ENCODE measurements at places on chromosomes 2 and 18. TPM values are rescaled to one million over a fixed set of nuclear protein-coding genes. Genes with fewer than 3 reads are reported as not detected.

DNA sequence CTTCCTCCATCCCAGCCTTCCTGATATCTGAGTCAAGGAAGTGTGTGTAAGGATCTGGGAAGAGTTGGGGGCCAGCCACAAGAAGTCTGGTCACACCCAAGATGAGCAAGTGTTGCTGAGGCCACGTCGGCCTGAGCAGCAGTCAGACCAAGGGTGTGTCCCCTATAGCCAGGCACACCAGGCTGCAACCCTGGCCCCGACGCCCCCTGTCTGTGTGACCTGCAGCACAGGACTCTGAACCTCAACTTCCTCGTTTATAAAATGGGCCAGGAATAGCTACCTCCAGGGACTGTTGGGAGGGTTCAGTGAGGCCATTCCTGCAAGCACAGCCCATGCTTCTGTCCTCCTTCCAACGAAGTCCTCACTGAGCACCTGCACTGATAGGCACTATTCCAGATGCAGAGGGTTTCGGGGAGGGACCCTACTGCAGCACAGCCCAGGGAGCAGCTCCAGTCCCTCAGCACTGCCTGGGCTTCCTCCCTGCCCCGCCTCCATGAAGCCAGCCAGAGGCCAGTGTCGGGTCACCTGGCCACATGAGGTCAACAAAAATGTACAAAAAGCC is 13.3 kb downstream of the LIMS2 start:
- no peak for DNase-seq

Gene SLC16A14
- total RNA-seq: 2.1 TPM

GRCh38 chr2:109193807-109194619 is 65.0 kb downstream of the SH3RF3 start:
- no peak for DNase-seq

GRCh38 chr2:168641636-168642035 is 160.8 kb upstream of the NOSTRIN start:
- no peak for DNase-seq

DNA sequence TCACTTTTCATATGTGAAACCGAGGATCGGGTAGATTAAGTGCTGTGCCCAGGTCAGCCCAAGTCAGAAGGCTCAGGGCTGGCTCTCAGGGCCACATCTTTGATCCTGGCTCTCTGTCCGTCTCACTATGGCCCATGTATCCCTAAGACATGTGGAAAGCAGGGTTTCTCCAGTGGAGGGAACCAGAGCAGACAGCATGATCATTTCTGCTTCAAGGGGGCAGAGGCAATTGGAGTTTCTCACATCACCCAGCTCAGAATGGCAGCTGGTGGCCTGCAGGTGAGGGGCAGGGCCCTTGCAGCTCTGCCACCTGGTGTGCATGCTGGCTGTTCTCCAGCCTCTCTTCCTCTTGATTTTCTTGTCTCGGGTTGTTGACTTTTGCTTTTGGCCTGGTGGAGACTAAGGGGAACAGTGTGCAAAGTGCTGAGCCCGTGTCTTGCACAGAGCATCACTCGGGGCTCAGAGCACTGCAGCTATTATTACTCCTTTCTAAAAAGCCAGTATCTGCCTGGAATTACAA is 27.0 kb downstream of the LDLRAD4 start:
- DNase-seq: peak; percentile 43

Gene RAB17
- 23.3 TPM for total RNA-seq

- DNase-seq: no peak
Measured at GRCh38 chr2:179417436-179417949, 152.9 kb upstream of the SESTD1 start.

Gene NDUFAF7
- total RNA-seq: 44.1 TPM

DNA sequence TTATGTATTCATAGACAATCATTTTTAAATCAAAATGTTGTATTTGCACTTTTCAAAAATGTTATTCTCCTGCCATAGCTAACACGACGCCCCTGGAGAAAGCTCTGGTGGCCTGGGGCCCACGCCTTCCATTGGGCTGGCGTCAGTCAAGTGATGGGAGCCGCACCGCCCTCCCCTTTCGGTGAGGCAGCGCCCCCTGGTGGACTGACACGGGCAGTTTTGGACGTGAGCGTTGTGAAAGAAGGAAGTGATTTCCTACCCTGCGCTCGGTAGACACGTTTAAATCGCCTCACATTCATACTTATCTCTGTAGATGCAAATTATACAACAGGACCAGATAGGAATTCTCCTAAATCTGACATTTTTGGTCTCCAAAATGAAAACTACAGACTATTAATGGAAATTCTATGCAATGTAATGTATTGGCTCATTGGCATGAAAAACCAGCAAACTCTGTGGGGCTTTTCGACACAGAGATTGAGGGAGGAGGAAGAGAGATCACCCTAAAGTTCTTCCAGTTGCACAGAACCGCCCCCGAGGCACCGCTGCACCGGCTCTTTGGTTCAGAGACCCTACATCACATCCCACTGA is 326.2 kb upstream of the SOX11 start:
- DNase-seq: peak; percentile 85

Gene RAD51AP2
- total RNA-seq: 0.10 TPM

DNA sequence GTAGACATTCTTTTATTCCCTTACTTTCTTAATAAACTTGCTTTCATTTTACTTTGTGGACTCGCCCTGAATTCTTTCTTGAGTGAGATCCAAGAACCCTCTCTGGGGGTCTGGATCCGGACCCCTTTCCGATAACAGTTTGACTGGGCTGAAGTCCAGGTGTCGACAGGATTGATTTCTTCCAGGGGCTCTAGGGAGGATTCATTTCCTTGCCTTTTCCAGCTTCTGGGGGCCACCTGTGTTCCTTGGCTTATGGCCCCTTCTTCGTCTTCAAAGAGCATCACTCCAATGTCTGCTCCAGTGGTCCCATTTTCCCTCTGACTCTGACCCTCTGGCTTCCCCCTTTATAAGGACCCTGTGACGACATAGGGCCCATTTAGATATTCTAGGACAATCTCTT is 67.5 kb downstream of the COPS8 start:
- DNase-seq: no peak

- DNase-seq: no peak
Measured at GRCh38 chr2:134039912-134040581, 213.8 kb upstream of the MGAT5 start.

- no peak for DNase-seq
Measured at GRCh38 chr2:207974216-207974605, 51.1 kb downstream of the PLEKHM3 start.

- DNase-seq: no peak
Measured at GRCh38 chr2:3450385-3451010, 68.8 kb downstream of the ADI1 start.

Gene GATA6
- 37.7 TPM for total RNA-seq

DNA sequence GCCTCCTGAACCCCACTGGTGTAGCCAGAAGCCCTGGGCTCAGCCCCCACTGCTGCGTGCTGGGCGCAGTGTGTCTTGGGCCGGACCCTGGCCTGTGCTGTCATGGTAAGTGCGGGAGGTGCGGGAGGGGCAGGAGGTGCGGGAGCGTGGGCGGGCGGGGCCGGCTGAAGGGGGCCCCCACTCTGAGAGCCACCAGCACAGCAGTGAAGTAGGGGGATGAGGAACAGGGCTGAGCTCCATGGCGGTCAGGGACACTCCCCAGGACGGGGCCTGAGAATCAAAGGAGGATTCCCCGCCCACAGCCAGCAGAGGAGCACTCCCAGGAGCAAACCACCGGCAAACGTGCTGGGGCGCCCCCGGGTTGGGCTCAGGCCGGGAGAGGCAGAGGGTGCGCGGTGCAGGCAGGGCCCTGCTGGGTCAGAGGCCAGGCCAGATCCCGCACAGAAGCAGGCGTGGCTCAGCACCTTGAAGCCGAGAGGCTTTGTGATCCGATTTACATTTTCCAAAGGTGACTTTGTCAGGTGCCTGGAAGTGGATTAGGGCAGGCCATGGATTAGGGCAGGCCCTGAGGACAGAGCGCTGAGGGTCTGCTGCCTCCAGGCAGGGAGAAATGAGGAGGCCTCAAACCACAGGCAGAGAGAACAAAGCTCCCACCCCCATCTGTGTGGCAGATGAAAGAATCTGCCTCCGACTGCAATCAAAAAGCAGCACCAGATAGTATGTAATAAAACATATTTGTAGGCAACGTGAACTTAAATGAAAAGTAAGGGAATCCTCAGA is 152.0 kb upstream of the RAB6C start:
- peak; percentile 86 for DNase-seq

Gene FTCDNL1
- 0.59 TPM for total RNA-seq

- no peak for DNase-seq
Measured at GRCh38 chr2:35125278-35125677, 1230.3 kb upstream of the CRIM1 start.

Gene BCL2
- 0.81 TPM for total RNA-seq

- no peak for DNase-seq
Measured at GRCh38 chr2:85933753-85934594, 45.2 kb upstream of the ST3GAL5 start.

- peak; percentile 63 for DNase-seq
Measured at GRCh38 chr18:3454365-3455089, 4.6 kb downstream of the TGIF1 start.

DNA sequence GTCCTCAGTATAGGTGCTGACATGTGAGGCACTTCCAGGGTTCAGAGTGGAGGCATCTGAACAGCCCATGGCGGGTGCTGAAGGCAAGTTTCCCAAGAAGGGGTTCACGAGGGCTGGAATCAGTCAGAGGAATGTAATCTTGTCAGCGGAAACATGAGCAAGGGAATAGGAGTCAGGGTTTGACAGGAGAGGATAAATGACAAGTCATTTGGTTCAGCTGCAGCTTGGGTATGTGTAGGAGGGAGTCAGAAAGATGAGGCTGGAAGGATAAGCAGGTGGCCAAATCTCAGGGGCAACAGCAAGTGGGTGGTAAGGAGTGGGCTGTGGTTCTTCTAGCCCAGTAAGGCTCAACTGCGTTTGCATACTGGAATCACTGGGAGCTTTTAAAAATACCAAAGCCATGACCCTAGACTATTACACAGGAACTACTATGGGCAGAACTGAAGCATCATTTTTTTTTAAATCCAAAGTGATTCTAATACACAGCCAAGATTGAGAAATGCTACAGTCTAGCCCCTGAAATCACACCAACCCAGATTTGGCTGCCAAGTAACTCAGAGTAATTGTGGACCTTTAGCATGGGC is 41.8 kb upstream of the NAB1 start:
- DNase-seq: no peak

Gene MYO5B
- 2.7 TPM for total RNA-seq

Gene LAMA3
- total RNA-seq: 0.21 TPM

DNA sequence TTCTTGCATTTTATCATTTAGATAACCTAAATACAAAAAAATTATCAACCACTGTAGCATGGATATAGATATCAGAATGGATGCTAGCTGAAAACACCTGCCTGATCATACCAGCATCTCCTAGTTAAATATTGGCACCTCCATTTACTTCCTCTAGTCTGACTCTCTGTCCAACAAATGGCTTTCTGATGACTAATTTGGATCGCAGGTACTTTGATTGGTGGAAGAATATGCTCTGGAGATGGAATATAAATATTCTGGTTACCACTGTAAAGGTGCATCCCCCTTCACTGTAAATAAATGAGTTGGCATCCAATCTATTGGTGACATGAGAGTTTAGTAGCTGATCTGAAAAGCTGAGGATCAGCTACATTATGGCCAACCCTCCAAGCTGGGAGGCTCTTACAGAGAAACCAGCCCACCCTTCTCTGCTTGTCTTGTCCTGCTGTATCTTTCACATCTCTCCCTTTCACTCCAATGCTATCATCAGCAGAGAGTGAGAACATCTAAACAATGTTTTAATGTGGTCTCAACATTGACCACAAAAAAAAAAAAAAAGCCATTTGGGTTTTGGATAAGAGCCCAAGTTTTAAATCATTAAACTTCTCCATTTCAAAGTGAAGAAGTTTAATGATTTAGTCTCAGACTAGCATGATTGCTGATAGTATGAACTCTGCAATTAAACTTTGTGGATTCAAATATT is 90.5 kb downstream of the PMAIP1 start:
- no peak for DNase-seq

- no peak for DNase-seq
Measured at GRCh38 chr18:38635709-38636430, 1070.3 kb upstream of the CELF4 start.

Gene SIX3
- total RNA-seq: 1.7 TPM

Gene ASB18
- total RNA-seq: not detected

Gene AAK1
- total RNA-seq: 26.5 TPM

DNA sequence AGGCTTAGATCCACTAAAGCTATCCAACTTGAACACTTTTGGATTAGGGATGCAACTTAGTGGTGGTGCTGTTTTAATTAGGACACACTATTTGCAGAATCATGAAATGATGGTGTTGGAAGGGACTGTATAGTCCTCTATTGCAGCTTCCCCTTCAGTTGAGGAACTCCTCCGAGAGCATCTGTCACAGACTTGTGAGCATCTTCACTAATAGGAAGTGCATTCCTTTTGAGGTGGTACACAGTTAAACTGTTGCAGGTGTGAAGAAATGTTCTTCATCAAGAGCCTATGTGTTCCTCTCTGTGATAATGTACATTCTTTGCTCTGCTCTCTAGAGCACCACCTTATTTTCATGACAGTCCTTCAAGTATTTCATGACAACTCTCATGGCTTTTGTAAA is 197.4 kb downstream of the CAMKMT start:
- no peak for DNase-seq

GRCh38 chr2:4370422-4371090 is 667.2 kb downstream of the DCDC2C start:
- no peak for DNase-seq

Gene STPG4
- total RNA-seq: not detected

DNA sequence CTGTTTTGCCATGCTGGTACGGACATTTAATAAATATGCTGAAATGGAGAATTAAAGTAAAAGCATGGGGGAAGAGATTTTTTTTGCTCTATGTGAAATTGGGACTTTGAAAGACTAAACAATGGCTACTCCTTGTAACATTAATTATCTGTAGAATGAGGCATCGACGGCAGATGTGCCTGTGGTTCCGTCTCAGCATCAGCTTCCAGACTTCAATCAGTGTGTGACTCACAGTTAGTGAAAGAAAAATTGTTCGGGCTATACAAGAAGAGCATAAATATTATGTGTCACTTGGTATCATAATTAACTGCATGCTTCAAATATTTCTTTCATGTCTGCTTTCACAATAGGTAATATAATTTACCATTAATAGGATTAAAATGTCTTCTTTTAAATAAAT is 117.0 kb upstream of the SMIM21 start:
- no peak for DNase-seq

Gene VWC2L
- total RNA-seq: not detected

Gene ARHGAP15
- total RNA-seq: not detected

GRCh38 chr2:154228566-154229280 is 357.0 kb downstream of the GALNT13 start:
- DNase-seq: no peak

- no peak for DNase-seq
Measured at GRCh38 chr2:205193836-205194228, 488.5 kb upstream of the NRP2 start.

DNA sequence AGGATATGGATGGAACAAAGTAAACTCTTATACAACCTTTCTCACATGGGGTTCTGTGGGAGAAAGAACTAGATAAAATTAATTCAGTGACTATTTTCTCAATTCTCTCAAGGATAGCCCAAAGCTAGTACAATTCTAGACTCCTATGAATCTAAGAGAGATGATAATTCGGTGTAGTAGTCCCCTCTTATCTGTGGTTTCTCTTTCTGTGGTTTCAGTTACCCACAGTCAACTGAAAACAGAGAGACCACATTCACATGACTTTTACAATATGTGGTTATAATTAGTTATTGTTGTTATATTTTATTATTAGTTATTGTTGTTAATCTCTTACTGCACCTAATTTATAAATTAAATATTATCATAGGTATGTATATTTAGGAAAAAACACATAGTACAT is 53.5 kb upstream of the C2orf15 start:
- DNase-seq: no peak

- peak; percentile 27 for DNase-seq
Measured at GRCh38 chr2:127117603-127118002, 10.6 kb upstream of the BIN1 start.
